ENCODE measurements at places on chromosomes 16 and 17. TPM values are rescaled to one million over a fixed set of nuclear protein-coding genes. Genes with fewer than 3 reads are reported as not detected.
A peak's percentile ranks its signal among the peaks of the same experiment; 100 is the strongest.

DNA sequence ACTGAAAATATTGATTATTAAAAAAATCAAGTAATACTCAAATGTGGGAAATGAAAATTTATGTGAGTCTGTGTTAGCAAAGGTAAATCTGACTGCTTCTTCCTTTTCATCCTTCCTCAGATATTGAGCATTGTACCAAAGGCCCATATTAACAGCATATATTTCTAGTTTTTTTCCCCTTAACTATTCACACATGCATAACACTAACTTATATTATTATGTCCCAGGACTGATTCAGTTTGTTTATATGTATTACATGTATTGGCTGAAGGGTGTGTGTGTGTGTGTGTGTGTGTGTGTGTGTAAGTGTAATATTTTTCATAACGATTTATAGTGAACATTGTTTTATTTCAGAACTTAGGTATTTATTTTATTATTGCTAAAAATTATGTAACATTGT, 74.2 kb downstream of the BCAS3 start:
- DNase-seq: no peak

GRCh38 chr17:28744104-28744971, 527 bp downstream of the TRAF4 start:
- DNase-seq: peak; percentile 85

DNA sequence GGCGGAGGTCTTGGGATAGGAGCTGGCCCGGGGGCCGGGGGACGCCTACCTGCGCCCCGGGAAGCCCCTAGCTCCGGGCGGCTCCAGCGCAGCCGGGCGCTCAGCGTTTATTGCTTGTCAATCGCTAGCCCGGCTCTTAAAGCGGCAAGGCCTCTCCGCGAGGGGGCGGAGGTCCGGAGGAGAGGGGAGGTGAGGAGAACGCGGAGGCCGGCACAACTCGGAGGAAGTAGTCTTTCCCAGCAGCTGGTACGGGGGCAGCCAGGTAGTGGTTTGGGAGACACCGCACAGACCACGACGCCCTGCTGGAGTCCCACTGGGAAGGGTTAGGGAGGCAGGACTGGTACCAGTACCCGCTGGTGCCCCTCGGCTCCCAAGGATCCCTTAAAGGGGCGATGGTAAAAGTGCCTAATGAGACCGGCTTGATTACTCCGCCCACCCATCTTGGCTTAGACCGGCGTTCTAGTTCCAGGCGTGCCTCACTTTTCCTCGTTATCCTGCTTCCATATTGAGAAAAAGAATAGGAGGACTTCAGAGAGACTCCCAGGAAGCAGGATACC, at the start of gene MPP2:
TSS of gene MPP2 (minus strand) at position 112 of the 557 bp plus-strand sequence. CDS start 3,076 bp downstream, outside the sequence.
- peak; percentile 82 for DNase-seq

DNA sequence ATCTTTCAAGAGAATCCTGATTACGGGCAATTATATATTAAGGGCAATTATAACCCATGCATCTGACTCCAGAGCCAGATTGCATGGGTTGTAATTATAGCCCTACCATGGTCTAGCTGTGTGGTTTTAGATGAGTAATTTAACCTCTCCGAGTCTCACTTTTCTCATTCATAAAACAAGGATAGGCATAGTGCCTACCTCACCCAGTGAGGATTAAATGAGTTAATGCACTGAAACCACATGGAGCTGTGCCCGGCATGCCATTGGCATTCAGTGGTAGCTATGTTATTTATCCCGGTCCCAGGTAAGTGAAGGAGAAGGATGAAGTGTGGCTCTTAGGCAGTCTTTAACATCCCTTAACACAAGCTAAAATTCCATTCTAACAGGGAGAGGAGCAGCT, 6.3 kb downstream of the SNX20 start:
- DNase-seq: no peak

- peak; percentile 84 for DNase-seq
Measured at GRCh38 chr17:31491376-31492131, 100.1 kb downstream of the RAB11FIP4 start.

Gene OGFOD3
- total RNA-seq: 14.8 TPM

DNA sequence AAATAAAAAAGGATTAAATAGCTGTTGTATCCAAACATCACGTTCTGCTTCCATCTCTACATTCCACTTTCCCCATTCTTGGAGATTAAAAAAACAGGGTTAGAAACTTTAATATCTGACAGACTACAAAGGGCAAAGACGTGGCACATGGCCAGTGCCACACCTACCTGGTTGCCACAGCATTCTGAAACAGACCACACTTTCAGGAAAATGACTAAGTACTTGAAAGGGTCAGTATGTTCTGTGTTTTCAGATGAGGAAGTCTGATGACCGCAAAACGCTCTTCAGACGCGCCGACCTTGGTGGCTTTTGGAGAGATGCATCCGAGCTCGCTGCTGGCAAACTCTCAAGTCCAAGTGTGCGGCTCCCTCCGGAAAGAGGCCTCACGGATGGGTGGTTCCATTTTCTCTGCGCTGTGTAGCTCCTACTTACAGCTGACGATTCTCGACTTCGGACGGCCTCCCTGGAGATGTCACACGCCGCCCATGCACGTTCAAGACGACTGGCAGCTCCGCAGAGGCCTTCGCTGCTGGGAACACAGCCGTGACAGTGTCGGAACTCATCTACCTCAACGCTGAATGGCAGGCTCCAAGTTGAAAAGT, 15.5 kb downstream of the MAP1LC3B start:
- DNase-seq: no peak

DNA sequence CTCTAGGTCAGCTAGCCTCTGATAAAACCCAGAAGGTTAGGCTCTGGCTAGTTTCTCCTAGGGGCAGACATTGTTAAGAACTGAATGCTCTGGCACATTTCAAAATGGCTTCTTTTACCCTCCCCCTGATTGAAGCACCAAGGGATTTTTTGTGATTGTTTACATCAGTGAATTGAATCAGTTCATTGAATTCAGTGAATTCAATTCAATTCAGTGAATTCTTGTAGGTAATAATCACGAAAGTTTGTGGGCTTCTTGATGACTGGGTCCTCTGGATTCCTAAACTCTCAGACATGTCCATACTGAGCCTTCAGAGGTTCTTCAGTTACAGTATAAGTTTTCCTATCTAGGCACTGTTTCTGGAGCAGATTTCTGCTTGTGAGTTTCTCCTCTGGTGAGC, 135.2 kb upstream of the ELAC2 start:
- no peak for DNase-seq

GRCh38 chr16:64590513-64590912, 531.4 kb downstream of the CDH11 start:
- DNase-seq: no peak

GRCh38 chr16:1903845-1904840, 14.1 kb downstream of the HS3ST6 start:
- DNase-seq: no peak

GRCh38 chr17:81491761-81492160, 20.8 kb downstream of the ACTG1 start:
- DNase-seq: no peak

Gene ITGB4
- 0.19 TPM for total RNA-seq

Gene MYL11
- not detected for total RNA-seq

Gene CA7
- not detected for total RNA-seq

DNA sequence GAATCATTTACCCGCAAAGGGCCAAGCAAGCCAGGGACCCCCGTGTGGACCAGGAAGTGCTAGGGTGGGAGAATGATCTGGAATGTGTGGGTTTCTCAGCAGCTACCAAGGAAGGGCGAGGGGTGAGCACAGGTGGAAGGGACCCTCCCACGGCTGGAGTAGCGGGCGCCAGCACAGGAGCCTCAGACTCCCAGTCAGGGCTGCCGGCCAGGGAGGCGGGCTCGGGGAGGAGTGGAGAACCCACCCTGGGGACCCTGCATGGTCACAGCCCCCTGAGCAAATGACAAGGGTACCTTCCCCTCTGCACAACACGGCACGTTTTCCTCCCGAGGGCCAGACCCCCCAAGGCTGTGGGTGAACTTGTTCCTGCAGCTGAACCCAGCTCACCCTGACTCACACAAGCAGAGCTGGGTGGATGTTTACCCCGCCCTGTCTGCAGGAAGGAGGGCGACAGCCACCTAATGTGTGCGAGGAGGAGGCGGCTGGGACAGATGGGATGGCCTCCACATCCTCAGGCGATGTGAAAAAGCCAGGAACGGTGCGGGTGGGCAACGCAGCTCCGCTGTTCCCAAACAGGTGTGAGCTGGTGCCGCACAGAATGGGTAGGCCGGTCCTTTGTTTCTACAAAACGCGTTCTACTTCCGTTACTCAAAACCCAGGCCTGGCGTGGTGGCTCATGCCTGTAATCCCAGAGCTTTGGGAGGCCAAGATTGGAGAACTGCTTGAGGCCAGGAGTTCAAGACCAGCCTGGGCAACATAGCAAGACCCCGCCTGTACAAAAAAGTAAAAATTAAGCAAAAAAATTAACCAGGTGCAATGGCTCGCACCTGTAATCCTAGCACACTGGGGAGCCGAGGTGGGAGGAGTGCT, 6.2 kb downstream of the ECI1 start:
- no peak for DNase-seq

DNA sequence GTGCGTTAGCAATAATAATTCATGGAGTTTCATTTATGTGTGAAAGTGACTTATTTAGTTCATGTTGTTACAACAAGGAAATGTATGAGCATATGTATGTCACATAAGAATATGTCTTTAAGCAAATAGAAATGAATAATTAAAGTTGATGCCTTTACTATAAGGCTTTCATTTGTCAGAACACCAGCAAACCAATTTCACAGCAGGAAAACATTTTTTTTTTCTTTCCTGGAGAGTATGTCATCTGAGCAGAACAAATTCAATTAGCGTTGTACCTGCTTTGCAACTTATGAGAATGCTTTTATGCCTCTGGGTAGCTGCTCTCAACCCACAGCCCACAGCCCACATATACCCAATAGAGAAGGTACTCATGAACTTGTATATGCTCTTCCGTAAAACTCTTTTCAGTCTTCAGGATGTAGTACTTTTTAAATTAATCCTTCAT, 26.3 kb upstream of the APOH start:
- no peak for DNase-seq

GRCh38 chr17:77475016-77475976, 334.5 kb downstream of the SEC14L1 start:
- no peak for DNase-seq

- no peak for DNase-seq
Measured at GRCh38 chr17:79029327-79030009, 5.5 kb downstream of the C1QTNF1 start.

Gene DNAAF8
- 0.22 TPM for total RNA-seq

Gene SLC35G3
- total RNA-seq: not detected

DNA sequence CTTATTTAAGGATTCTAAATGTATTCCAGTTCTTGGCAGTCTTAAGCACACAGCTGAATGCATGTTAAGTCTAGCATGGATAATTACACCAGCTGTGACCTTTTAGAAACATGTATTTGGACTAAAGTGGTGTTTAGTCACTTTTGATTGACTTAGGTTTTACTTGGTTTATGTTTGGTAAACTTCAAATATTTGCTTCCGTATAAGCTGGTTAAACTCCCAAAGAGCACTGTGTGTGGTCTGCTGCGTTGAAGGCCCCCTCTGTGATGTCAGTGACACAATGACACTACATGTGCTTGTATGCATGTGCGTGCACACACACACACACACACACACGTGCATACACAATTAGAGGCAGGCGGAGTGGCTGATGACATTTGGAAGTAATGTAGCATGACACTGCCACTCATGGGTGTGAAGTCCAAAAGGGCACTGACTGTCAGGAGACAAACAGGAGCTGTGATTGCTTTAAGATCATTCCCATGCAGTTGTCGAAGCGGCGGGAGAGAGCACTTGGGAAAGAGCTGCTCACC, 156.1 kb upstream of the CDH13 start:
- DNase-seq: no peak
